ENCODE measurements at places on chromosomes 13 and 19. TPM values are rescaled to one million over a fixed set of nuclear protein-coding genes. Genes with fewer than 3 reads are reported as not detected.

FGF9 gene
- total RNA-seq = not detected

DNA sequence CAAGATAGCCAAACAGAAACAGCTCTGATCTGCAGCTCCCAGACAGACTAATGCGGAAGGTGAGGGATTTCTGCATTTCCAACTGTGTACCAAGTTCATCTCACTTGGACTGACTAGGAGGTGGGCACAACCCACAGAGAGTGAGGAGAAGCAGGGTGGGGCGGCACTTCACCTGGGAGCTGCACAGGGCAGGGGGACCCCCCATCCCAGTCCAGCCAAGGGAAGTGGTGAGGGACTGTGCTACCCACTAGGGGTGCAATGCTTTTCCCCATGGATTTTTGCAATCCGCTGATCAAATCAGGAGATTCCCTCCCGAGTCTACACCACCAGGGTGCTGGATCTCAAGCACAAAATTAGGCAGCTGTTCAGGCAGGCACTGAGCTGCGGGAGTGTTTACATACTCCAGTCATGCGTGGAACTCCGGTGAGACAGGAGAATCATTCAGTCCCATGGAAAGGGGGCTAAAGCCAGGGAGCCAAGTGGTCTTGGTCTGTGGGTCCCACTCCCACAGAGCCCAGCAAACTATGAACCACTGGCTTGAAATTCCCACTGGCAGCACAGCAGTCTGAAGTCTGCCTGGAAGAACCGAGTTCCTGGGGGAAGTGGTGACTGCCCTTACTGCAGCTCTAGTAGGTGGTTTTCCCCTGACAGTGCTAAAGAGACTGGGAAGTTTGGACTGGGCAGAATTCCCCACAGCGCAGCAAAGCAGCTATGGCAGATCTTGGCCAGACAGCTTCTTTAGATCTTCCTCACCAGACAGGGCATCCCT is 85.1 kb upstream of the UFM1 start:
- H3K4me1 ChIP-seq = no peaks in the 10 kb centered on the region
- H3K27ac ChIP-seq = no peak overlapping the region
- no peaks in the 10 kb centered on the region for H3K36me3 ChIP-seq
- H3K4me3 ChIP-seq = no peak overlapping the region

- no peaks in the 10 kb centered on the region for H3K36me3 ChIP-seq
- H3K4me3 ChIP-seq = no peak overlapping the region
- DNase-seq = no peak
- H3K4me1 ChIP-seq = no peaks in the 10 kb centered on the region
Observed at GRCh38 chr19:24159707-24160106, 72.7 kb downstream of the ZNF254 start.

GRCh38 chr13:105847527-105848291 is 687.8 kb downstream of the EFNB2 start:
- no peak for DNase-seq
- H3K27ac ChIP-seq = no peak overlapping the region
- no peaks in the 10 kb centered on the region for H3K4me1 ChIP-seq
- H3K36me3 ChIP-seq = no peaks in the 10 kb centered on the region

DNA sequence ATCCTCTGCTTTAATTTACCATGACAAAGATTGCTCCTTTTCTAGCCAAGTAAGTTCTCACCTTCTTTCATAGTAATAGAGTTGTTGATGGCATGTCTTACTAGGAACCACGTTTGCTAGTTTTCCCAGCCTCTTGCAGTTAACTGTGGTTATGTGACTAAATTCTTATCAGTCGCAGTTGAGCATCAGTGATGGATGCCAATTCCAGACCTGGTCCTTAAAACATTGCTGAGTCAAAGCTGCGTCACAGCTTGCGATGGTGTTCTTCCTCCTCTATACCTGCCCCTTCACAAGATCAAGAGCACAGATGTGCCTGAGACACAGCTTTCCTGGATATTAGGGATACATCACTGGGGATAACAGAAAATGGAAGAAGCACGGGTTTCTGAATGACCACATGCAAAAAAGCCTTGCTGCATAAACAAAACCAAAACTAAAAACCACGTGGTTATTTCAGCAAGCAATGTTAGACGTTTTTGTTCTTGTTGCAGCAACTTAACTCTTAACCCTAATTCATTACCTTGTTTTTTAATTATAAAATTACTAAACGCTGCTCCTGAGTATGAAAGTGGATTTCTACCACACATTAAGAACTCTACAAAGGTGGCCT is 97.6 kb upstream of the DACH1 start:
- no peak overlapping the region for H3K27ac ChIP-seq
- DNase-seq = no peak
- H3K4me3 ChIP-seq = no peak overlapping the region
- H3K4me1 ChIP-seq = no peaks in the 10 kb centered on the region
- no peaks in the 10 kb centered on the region for H3K27me3 ChIP-seq
- no peaks in the 10 kb centered on the region for H3K36me3 ChIP-seq

DNA sequence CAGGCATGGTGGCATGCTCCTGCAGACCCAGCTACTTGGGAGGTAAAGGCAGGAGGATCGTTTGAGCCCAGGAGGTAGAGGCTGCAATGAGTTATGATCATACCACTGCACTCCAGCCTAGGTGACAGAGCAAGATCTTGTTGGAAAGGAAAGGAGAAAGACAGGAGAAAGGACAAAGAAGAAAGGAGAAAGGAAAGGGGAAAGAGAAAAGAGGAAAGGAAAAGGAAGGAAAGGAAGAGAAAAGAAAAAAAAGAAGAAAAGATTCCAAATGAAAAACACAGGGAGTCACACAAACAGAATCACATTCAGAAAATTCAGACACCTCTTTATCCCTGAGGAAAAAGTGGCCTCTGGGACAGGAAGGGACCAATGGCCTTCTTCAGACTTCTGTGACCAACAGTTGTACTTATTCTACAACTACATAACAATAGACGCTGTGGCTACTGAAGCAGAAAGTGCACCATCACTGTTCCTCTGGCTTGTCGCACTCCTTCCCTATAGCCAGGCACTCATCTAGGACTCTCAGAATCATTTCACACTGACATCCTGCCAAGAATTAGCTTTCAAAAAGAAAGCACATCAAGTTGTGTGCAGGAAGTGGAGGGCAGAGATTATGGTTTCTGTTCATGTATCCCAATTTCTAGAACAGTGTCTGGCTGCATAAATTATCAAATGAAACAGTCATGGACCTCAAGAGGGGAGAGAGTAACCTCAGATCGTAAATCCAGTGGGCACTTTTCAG is 5.9 kb downstream of the MTMR6 start:
- H3K4me1 ChIP-seq = no peaks in the 10 kb centered on the region
- no peak overlapping the region for H3K27ac ChIP-seq
- no peak overlapping the region for H3K4me3 ChIP-seq
- DNase-seq = no peak

DNA sequence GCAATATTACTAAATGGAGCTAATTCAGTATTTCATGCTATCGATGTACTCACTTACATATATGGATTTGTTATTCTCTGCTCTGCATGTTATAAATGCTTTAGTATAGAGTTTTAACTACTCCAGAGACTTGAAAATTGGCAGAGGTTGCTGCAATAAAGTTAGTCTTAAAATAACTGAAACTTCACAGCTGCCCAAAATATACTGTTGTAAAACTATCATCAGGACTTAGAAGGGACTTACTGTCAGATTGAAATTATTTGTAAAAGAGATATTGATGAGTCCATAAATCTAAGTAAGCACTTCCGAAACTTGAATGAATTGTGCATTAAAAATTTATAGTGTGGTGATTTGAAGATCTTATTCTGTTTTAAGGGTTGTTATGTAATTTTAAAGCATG is 1178.2 kb upstream of the PCDH20 start:
- H3K4me1 ChIP-seq = no peaks in the 10 kb centered on the region
- no peak overlapping the region for H3K4me3 ChIP-seq
- no peak overlapping the region for H3K27ac ChIP-seq
- no peaks in the 10 kb centered on the region for H3K36me3 ChIP-seq

DNA sequence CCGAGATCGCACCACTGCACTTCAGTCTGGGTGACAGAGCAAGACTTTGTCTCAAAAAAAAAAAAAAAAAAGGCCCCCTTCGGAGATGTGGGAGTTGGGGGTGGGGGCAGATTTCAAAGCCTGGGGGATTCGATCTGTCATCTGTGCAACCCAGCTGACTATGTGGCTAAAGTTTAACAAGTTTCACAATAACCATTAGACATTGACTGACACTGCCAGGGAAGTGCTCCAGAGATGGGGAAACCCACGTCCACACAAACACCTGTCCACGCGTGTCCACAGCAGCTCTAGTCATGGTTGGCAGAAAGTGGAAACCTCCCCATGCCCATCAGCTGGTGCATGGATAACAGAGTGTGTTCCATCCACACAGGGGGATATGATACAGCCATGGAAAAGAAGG is 37.6 kb upstream of the HOMER3 start:
- H3K4me3 ChIP-seq = no peak overlapping the region
- no peaks in the 10 kb centered on the region for H3K27me3 ChIP-seq
- no peak for DNase-seq
- no peaks in the 10 kb centered on the region for H3K36me3 ChIP-seq

GRCh38 chr13:80979035-80979641 is 638.2 kb upstream of the SPRY2 start:
- H3K36me3 ChIP-seq = no peaks in the 10 kb centered on the region
- H3K27me3 ChIP-seq = no peaks in the 10 kb centered on the region
- no peak overlapping the region for H3K27ac ChIP-seq

GRCh38 chr13:114324334-114324733 is 10.0 kb downstream of the CHAMP1 start:
- H3K27ac ChIP-seq = no peak overlapping the region
- no peak overlapping the region for H3K4me3 ChIP-seq
- peaks cover 10% of the 10 kb centered on the region for H3K36me3 ChIP-seq
- no peaks in the 10 kb centered on the region for H3K4me1 ChIP-seq
- no peak for DNase-seq

SEMA6B gene
- total RNA-seq = 5.7 TPM

DNA sequence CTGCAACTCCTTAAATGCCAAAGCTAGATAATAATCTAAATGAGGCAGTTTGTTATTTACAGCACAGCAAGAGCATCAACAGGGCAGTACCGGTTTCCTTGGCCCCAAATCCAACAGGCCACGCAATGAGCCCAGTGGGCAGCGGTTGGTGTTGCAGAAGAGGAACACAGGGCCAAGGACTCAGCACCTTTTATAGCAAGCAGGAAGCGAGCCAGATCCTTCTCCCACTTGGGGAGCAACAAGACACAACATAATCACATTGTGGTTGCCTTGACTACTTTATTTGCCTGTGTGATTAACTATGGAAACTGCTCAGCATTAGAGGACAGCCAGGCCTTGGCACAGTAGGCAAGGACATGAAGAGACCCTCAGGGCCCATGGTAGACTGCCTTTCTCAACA is 67.1 kb upstream of the HTR2A start:
- no peak for DNase-seq
- H3K4me3 ChIP-seq = no peak overlapping the region
- H3K27ac ChIP-seq = no peak overlapping the region
- H3K36me3 ChIP-seq = no peaks in the 10 kb centered on the region
- H3K4me1 ChIP-seq = no peaks in the 10 kb centered on the region

MADCAM1 gene
- total RNA-seq = 0.54 TPM

- H3K27ac ChIP-seq = peak overlapping the region; percentile 63
- DNase-seq = no peak
- peaks cover 9% of the 10 kb centered on the region for H3K4me1 ChIP-seq
- no peak overlapping the region for H3K4me3 ChIP-seq
- H3K27me3 ChIP-seq = no peaks in the 10 kb centered on the region
Observed at GRCh38 chr13:95260031-95260525, 41.2 kb downstream of the ABCC4 start.

GRCh38 chr13:80669112-80669511 is 328.2 kb upstream of the SPRY2 start:
- no peaks in the 10 kb centered on the region for H3K4me1 ChIP-seq
- no peak overlapping the region for H3K27ac ChIP-seq
- H3K4me3 ChIP-seq = no peak overlapping the region
- no peak for DNase-seq

IL12RB1 gene
- 0.36 TPM for total RNA-seq

ZNF841 gene
- 10.8 TPM for total RNA-seq

PEG3 gene
- 0.15 TPM for total RNA-seq
